ENCODE measurements at places on chromosomes 2 and 18.

DNA sequence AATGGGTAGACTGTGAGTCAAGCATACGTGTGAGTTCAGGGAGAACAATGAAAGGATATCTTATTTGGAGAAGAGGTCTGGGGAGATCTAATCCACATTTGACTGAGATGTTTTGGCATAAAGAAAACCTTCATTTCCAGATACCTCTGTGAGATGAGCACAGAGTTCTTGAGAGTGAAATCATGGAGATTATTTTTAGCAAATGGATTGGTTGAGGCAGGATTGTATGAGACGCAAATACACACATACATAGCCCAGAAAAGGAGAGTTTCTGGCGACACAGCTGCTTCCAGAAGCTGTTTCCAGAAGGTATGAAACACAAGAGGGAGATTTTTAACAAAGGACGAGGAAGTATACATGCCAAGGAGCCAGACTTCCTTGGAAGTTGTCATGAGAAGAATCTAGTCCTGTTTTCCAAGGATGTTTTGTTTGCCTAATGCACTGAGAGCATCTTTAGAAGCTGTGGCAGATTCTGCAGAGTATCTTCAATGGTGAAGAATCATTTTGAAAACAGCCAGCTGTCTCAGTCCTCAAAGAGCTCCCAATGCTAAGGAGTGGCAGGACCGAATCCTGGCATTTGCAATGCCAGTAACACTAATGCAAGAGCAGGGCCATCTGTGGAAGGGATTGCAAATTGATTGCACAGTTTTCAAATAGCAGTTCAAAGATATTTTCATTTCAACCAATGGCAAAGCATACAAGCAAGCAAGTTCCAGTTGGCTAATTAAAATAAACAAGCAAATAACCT is 177.2 kb downstream of the SETBP1 start:
- DNase-seq = no peak

GRCh38 chr2:208437755-208438154 is 31.2 kb downstream of the PTH2R start:
- DNase-seq = no peak

DNA sequence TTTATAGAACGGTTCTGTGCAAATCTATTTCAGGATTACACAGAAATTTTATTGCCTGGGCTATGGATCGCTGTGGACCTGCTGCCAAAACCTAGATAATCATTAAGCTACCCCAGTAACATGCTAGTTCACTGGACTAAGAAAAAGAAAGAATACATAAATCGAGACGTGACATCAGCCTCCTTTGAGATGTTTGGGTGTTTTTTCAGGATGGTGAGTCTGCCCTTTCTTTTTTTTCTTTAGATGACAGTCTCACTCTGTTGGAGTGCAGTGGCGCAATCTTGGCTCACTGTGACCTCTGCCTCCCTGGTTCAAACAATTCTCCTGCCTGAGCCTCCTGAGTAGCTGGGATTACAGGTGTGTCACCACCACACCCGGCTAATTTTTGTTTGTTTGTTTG is 52.0 kb downstream of the FHOD3 start:
- no peak for DNase-seq

DNA sequence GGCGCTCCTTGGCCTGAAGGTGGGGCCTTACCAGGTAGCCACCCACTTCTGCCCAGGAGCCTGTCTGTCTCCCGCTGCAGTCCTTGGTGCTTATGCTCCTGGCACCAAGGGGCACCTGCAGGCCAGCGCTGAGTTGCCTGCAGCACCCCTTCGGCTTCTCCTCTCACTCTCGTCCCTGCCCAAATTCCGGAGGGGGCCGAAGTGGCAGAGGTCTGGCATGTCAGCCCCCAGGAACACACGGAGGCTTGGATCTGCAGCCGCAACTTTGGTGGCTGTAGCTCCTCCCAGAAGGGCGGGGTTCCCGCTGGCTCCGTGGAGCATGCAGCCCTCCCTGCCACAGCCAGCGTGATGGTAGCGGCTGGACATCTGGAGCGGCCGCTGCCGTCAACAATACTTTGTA is 37.7 kb upstream of the ZNF804A start:
- DNase-seq = no peak

GRCh38 chr2:106147159-106147558 is 46.9 kb downstream of the UXS1 start:
- no peak for DNase-seq

DNA sequence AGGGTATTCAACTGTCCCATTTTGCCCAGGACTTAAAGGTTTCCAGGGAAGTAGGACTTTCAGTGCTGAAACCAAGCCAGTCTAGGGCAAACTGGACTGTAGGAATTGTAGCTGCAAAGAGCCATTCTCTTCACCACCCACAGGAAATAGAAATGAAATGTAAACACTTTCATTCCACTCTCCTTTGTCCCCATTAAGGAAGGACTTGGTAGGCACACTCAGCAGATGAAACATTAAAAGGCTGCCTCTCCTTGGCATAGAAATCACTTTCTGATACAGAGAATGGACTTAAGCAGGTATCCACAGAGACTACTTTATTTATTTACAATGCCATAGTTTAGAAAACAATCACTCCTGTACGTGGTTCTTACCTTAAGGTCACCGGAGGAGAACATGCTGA is 102.9 kb upstream of the CCDC195 start:
- no peak for DNase-seq

GRCh38 chr2:16487686-16488085 is 177.9 kb downstream of the CYRIA start:
- DNase-seq = no peak

DNA sequence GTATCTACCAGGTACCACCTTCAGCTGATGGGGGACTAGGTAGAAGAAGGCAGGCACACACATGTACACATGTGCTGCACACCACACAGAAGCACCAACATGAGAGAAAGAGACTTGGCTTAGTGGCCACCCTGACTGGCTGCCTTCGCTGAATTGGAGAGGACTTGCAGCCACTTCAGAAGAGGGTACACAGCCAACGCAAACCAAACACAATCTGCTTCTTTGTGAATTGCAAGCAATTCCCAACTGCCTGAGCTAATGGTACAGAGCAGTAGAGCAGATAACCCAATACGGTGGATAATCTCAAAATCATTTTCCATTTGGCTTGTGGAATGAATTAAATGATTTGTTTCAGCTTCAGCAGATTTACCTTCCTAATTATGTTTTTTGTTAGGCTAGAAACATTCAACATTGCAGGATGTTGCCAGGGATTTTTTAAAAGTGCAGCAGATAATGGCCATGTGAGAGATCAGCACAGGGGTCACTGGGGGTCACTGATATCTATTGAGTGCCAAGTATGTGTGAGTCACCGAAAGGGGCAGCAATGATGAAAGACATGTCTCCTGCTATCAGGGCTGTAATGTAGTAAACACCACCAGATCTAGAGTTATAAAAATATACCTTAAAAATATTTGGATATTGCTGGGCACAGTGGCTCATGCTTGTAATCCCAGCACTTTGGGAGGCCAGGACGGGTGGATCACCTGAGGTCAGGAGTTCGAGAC is 652.6 kb downstream of the BCL11A start:
- no peak for DNase-seq

DNA sequence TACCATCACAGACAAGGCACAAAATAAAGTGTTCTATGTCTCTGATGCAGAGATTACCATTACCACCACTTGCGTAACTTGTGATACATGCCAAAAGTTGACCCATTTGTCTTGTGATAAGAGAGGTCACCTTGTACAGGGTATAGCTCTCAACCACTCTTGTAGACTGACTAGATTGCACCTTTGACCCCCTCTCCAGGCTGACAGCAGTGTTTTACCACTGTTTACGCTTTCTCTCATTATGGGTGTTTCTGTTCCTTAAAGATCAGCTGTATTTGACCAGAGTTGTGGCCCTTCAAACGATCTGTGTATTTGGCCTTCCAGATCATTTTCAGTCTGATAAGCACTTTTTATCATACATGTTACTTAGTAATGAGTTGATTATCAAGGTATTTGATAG is 215.7 kb upstream of the HNMT start:
- DNase-seq = no peak

GRCh38 chr2:55048508-55049042 is 1.7 kb downstream of the RTN4 start:
- DNase-seq = peak; percentile 9

GRCh38 chr18:2884706-2885285 is 38.0 kb downstream of the EMILIN2 start:
- no peak for DNase-seq

DNA sequence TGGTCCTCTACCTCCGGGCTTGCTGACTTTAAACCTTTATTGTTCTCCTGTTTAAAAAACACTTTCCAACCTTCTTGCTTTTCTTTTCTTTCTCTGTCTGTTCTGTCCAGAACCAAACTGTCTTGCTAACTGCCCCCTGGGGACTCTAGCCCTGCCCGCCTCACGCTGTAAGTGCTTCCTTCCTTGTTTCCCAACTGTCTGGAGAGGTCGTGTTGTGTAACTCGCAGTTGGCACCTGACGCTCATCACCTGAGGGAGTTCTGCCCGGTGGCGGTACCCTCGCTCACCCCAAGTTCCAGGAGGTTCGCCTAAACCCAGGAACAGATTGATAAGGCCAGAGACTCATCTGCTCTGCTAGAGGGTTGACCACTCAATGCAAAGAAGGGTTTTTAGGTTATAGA is 123.4 kb downstream of the MTCL1 start:
- DNase-seq = no peak

GRCh38 chr18:8167026-8167425 is 442.2 kb upstream of the RAB12 start:
- DNase-seq = no peak

- DNase-seq = no peak
Observed at GRCh38 chr2:159129269-159129668, 157.2 kb downstream of the WDSUB1 start.

DNA sequence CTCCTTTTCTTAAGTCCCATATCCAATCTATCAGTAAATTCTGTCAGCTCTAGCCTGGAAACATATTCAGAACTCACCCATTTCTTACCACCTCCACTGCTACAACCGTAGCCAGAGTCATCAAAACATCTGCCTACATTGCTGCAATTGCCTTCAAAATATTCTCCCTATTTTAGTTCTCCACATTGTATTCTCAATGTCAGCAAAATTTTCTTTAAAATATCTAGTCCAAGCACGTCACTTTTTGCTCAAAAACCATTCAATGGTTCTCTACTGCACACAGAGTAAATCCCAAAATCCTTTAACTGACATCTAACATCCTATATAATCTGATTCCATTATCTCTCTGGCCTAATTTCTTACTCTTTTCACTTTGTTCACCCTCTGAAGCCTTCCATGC is 68.5 kb upstream of the ERBB4 start:
- DNase-seq = no peak

GRCh38 chr2:109558076-109558882 is 55.5 kb downstream of the SEPTIN10 start:
- no peak for DNase-seq

- no peak for DNase-seq
Observed at GRCh38 chr18:5556310-5556974, 12.6 kb upstream of the EPB41L3 start.

GRCh38 chr2:25276569-25277465 is 64.9 kb downstream of the DNMT3A start:
- peak; percentile 78 for DNase-seq

- no peak for DNase-seq
Observed at GRCh38 chr18:23523429-23524212, 20.3 kb downstream of the RMC1 start.

DNA sequence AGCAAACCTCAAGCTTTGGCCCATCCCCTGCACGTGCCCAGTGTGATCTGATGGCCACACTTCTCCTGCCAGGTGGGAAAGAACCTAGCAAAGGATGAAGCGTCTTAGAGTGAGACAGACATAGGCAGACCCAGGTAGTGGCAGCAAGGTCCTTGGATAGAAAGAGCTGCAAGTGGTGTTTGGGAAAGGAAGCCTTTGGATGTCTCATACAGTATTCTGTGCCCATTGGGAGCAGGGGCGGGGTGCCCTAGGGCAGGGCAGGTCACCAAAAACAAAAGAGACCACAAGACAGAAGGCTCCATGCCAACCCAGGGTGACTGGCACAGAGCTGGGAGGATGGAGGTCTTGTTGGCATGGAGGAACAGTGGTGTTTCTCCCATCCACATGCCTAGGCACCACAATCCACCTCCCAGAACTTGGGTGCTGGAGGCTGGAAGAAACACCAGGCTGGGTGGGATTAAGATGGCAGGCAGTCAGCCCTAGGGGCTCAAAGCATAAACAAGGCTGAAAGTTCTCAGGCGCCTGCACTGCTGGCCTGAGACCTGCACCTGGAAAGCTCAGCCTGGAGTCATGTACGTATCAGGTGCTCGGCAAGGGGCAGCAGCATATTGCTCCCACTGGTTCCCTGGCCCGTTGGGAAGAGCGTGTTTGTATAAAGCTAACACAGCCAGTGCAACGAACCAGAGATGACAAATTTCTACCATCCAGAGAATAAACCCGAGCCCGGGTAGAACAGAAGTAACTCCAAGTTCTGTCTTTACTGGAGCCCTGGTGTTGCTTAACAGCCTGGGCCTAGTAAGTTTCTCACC is 52.9 kb downstream of the CRACDL start:
- no peak for DNase-seq

GRCh38 chr2:236236559-236237452 is 27.4 kb downstream of the ASB18 start:
- DNase-seq = no peak

GRCh38 chr2:119426801-119427395 is 4.8 kb upstream of the TMEM37 start:
- DNase-seq = no peak

- no peak for DNase-seq
Observed at GRCh38 chr2:85766229-85766628, 12.4 kb downstream of the ATOH8 start.

DNA sequence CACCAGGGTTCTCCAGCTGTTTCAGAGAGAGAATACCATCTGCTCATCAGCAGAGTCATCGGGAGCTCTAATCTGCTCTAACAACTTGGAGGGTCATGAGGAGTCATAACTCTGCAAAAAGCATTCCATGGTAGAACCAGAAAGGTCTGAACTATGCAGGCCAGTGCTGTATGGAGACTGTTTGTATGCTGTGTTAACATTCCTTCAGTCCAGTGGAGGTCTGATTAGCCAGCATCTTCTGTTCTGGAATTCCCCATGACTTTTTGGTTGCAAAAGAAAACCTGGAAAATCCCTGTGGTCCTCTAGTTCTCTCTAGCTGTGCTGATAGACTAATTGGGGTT is 9.4 kb upstream of the ITGB6 start:
- DNase-seq = no peak

- DNase-seq = no peak
Observed at GRCh38 chr2:120255986-120256650, 3.5 kb downstream of the RALB start.

DNA sequence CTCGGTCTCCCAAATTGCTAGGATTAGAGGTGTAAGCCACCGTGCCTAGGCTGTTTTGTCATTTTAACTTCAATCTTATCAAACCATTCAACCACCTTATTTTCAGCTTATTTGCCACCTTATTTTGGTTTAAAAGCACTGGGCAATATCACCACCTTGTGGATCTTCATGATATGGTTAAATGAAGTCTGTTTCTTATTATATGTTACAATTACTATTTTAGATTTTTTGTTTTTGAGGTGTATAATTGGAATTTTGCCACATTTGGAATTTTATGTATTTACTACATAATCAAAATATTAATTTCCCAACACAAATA is 43.8 kb upstream of the SCN9A start:
- no peak for DNase-seq

GRCh38 chr18:48730010-48730409 is 191.2 kb downstream of the CTIF start:
- no peak for DNase-seq
